Kidney epithelial cell (primary cell): ENCODE measurements at places on chromosomes 2 and 18.

- DNase-seq: no peak
These were observed 362.5 kb upstream of the TNP1 start for GRCh38 chr2:217222309-217222910.

GRCh38 chr2:42136782-42137124 lies 32.4 kb upstream of the EML4 start:
- DNase-seq: no peak

- DNase-seq: no peak
These were observed 20.1 kb downstream of the ST8SIA5 start for GRCh38 chr18:46736736-46737135.

- no peak for DNase-seq
These were observed 3.2 kb upstream of the DDX1 start for GRCh38 chr2:15588329-15588919.

DNA sequence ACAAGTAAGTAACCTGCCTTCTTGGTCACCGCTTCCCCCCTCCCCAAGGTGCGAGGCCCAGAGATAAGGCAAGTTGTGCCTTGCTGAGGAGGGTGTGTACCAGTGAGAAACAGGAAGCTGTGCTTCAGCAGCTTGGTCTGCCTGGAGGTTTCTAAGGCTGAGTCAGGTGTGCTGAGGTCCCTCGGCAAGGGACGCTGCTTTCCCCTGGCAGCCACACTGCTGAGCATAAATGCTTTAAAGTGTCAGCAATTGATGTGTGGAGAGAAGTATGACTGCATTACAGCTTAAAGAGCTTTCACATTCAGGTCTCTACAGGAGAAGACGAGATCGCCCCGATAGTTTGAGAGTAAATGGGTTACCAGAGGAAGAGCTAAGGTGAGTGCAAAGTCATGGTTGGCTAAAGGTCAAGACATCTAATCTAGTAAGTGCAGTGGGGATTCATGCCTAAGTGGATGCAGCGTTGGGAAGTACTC lies 86.9 kb downstream of the LIMS1 start:
- no peak for DNase-seq

DNA sequence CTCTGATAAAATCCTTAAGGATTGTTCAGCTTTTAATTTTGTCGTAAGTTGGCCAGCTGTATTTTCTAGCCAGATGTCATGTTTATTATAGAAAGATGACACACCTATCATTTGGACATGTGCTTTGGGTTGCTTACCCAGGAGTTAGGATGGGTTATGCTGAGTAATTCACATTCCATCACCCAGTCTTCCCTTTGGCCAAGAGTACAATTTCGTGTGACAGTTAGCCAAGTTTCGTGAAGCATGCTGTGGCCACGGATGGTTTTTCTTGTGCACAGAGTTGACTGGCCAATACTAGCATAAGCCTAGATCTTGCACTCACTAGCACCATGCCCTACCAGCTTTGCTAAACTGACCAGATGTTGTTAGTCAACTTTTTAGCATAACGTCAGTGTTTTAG lies 5.8 kb downstream of the MAPRE3 start:
- no peak for DNase-seq

GRCh38 chr18:8536231-8536630 lies 73.0 kb upstream of the RAB12 start:
- DNase-seq: no peak

DNA sequence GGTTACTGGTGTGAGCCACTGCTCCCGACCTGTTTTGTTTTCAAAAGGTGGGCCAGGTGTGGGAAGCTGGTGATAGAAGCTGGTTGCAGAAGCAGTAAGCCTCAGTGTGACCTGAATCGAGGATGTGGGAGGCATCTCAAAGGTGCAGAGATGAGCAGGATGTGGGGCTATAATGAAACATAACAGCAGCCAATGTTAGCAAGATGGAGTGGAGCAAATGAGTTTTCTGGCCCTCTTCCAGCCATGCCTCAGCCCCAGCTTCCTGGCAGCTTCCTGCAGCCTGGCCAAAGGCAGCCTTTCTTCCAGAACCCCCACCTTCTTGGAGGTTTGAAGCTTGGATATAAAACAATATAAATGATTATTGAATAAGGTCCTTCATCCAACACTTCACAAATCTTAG lies 184.8 kb downstream of the NCK2 start:
- no peak for DNase-seq

GRCh38 chr2:26324903-26325302 lies 21.0 kb upstream of the SELENOI start:
- DNase-seq: no peak

DNA sequence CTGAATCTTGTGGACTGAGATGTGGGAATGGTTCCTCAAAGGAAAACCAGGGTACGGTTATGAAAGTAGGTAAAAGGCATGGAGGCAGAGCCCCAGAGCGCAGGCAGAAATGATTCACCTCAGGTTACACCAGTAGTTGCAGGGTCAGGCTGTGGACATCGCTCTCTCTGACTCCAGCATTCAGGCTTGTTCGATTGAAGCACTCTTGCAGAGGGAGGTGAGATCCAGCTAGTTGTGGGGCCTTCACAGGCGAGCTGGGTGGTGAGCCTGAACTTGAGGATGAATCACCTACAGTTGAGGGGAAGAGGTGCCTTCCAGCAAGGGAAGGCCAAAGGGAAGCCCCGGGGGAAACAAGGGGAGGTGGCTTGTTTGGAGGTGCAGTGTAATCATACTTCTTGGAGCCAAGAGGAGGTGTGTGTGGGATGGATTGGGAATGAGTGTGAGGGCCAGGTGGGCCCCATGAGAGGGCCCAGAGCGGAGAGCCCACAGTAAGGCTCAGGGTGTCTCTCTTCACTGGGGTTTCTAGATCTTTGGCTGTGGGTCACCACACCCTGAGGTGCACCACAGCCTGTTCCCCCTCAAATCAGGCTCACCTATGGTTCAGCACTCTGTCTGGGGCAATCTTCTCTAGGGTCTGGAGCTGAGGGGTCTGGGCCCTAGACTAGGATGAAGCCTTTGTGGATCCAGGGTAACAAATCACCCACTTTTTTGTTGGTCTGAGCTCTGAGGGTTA lies 48.5 kb upstream of the MCFD2 start:
- DNase-seq: no peak

GRCh38 chr2:74461187-74462053 lies 3.2 kb downstream of the WBP1 start:
- no peak for DNase-seq

GRCh38 chr2:880201-880970 lies 70.3 kb upstream of the SNTG2 start:
- no peak for DNase-seq

DNA sequence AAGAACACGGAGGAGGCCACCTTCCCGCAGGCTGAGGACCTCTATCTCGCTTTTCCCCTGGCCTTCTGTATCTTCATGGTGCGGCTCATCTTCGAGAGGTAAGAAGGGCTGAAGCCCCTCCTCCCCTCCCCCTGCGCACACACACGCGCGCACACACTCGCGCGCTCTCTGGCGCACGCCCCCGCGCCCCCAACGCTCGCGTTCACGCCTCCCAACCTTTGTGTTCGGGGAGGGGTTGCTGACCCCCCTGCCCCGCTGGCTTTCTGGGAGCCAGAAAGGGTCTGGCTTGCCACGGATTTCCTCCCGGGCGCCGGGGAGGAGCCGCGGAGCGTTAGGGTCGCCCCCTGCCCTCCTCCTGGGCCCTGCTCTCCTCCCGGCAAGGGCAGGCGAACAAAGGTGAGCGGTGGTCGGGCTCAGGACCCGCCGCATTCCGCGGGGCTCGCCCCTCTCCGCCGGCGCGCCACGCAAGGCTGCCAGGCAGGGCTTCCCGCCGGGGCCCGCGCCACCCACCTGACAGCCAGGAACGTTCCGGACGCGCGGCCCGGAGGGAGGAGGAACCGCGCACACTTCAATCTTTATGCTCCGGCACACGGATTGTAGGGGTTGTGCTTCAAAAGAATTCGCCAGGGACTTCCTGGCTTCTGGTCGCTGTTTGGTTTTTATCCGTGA lies 583 bp downstream of the CERS6 start:
- DNase-seq: no peak

DNA sequence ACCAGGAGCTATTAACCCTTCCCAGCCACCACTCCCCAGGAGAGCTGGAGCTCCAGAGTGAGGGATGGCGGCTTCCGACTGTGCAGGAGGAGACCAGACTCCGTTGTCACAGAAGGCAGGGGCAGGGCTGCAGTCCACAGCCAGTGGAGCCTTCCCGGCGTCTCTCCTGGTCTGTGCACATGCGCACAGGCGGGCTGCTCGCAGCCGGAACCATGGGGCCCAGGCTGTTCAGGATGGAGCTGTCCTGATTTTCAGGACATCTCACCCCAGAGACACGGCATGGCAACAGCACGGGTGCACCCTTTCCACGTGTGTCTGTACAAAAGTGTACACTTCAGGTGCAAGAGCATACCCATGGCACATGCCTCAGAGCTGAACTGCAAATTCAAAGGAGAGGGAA lies 28.9 kb downstream of the EIPR1 start:
- DNase-seq: no peak

GRCh38 chr2:13968811-13969210 lies 663.7 kb upstream of the LRATD1 start:
- no peak for DNase-seq

DNA sequence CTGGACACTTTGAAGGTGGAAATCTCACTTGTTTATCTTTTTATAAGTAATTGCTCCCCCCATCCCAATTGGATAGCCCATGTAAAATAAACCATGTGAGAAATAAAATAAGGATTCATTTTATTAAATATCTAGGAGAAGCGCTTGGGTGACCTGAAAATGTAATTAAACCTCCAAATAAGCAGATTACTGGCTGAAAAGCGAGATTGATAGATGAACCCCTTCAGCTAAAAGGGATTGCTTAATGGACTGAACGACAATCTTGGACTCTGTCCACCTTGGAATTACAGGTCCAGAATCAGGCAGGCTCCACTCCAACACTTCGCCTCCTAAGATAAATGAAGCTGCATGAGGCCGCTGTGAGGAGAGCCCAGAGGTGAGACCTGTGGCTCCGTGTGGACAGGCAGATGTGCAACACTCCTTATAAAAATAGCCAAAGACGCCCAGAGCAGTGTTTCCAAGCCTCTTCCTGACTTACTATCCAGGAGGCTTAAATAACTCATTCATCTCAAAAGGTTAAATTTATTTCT lies 441.5 kb downstream of the MTX2 start:
- DNase-seq: no peak

DNA sequence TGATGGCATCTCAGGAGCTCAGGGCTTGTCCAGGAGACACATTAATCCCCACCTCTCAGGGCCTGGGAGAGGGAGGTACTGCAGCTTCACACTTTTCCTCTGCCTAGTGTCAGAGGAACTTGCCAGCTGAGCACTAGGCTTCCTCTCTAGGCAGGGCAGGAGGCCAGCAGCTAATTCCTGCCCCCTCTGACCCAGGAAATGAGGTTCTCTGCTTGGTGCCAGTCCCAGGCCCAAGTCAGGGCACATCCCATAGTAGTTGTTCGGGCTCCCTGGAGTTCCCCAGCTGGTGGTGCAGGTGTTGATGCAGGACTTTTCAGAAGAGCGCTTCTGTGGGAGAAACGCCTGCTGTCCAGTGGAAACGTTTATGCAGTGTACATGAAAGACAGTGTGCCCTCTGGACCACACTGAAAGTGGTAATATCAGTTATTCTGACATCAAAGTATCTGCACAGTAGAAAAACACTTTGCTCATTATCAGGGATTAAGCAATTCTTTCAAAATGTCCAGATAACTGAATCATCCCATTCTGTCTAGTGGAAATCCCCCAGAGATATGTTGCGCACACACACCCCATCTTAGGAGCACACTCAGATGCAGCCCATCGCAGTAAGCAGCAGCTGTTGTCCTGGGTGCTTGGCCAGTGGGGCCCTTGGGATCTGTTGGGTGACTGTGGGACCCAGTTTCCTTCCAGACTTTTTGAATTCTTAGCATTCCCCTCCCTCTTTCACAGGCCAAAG lies 17.8 kb upstream of the SCLY start:
- no peak for DNase-seq

DNA sequence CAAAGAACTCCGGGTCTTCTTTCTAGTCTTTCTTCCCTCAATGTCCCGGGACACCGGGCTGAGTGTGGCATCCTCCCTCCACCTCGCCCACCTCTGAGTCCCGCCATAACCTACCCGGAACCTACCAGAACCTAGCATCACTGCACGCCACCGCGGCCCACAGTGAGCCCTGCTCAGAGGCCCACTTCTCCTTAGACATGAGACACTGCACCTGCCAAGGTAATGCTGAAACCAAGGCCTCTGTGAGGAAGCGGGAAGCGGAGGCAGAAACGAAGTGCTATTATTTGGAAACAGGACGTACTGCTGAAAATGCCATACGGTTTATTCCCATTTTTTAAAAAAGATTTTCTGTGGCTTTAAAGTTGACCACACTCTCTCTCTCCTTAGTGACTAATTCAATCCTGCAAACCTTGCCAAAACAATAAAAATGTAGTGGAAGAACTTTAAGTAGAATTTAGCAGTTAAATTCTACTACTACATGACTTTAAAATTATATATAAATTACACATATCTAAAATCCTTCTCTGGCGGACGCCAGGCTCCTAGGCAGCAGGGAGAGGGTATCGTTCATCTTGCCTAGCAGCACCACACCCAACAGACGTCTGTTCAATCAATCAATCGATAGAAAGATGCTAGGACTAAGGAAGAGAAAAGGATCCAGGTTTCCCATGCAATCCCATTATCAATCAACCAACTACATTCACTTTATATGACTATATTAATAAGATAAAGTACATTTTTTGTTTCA lies 82.0 kb downstream of the ZNF516 start:
- no peak for DNase-seq

DNA sequence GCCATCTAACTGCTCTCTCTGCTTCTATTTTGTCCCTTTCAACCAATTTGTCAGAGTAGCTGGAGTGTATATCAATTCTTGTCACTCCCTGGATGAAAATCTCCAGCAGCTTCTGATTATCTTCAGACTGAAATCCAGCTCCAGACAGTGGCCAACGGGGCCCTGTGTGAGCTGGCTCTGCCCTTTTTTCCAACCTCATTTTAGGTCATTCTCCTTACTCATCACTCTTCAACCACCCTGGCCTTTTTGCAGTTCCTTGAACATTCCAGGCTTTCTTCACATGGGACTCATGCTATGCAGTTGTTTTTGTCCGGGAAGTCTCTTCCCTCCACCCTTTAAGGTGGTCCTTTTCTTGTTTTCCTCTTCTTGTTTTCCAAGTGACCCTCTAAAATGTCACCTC lies 15.4 kb upstream of the FAP start:
- no peak for DNase-seq

DNA sequence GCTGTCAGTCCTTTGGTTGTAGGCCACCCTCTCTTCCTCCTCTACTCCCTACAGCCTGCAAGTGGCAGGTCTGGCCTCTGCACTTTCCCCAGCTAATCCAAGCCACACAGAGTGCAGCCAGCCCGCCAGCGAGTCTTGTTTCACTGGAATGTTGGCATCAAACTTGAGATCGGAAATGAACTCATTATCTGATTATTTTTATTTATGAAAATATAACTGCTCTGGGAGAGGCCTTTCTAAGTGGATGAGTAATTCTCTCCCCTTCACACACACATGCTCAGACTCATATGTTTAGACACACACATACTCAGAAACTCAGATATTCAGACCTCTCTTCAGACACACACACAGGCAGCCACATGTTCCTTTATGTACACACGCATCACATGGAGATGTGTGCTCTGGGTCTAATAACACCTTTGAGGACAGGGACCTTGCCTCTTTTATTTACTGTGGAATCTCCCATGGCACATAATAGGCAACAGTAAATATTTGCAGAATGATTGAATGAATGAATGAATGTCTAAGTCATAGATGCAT lies 151.3 kb downstream of the ZFP36L2 start:
- no peak for DNase-seq
